Sigmoid colon (tissue), 7 donors: ENCODE measurements at places on chromosomes 3 and 15. TPM values are rescaled to one million over a fixed set of nuclear protein-coding genes. Genes with fewer than 3 reads are reported as not detected.

- DNase-seq, result no peak
Observed at GRCh38 chr3:37592328-37592727, 269.4 kb upstream of the CTDSPL start.

DNA sequence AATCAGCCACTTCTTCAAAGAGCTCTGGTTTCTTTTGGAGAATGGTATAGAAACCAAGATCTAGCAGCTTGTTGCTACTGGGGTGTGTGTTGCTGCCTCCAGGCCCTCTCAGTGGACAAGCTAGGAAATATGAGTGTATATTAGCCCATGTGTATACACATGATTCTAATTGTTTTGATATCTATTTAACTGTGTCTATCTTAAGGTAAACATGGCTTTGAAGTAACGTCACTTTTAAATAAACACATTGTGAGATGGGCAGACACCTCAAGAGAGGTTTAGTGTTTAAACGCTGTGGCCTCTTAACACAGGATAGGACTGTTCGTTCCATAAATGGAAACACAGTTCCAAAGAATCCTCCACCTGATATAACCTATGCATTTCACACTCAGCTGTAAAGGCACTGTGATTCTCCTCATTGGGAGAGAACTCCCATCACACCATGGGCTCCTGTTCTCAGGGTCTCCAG, 87.0 kb downstream of the GMPS start:
- no peak for DNase-seq

GRCh38 chr3:129606636-129607390, at the start of gene PLXND1:
TSS of gene PLXND1 (minus strand) at chr3:129606676. CDS start at chr3:129606639, 37 bp downstream.
- DNase-seq, result peak; percentile 88

GRCh38 chr3:186182850-186183249, 74.0 kb upstream of the ETV5 start:
- DNase-seq, result no peak

DNA sequence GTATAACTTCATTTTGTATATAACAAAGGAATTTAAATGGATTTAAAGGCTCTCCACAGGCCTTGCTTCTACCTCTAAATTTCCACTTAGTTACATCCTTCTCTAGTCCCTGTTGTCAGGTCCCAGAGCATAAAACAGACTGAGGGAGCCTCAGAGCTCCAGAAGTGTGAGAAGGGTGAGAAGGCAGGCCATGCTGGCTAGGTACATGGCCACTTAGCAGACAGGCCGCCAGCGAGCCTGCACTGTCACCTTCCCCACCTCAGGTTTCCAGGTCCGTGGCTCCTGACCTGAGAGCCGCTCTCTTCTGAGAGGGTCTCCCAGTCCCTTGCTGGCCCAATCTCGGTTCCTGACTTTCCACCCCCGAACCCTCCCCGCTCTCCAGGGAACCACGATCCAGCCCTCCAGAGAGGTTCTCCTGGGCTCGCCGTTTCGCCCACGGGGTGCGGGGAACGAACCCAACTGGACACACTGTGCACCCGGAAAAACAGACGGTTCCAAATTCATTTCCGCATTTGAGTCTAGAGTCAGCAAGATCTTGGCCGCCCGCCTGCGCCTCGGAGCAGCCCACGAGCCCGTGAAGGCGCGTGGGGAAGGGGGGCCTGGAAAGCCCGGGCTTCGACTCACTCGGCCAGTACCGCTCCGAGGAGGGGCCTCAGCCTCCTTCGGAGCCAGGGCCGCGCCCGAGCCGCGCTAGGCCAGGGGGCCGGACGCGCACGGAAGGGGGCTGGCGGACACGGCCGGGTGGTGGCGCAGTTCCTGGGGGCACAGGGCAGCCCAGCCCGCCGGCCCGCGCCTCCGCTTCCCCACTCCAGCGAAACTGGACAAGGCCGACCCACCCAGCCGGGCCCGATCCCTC, 16.7 kb upstream of the SOX2 start:
- peak; percentile 78 for DNase-seq

GRCh38 chr15:32029862-32030781, at the start of gene CHRNA7:
TSS of gene CHRNA7 (plus strand) at chr15:32030515. CDS start at chr15:32030595, 80 bp downstream.
- DNase-seq, result peak; percentile 71

DNA sequence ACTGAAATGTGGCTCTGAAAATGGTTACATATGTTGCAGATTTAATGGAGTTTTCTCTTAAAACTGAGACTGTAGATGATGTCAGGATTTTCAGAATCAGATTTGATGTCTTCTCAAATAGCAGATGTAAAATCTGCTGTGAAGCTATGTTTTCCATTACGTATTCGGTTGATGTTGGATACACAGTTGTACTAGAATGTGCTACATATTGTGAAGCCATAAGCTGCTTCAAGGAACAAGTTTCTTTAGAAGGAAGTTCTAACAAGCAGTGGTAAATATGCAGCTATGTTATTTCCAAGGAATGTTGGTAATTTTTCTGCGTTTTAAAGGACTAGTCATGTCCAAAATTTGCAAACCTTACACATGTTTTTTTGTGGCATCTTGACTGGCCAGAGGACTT, 197.7 kb downstream of the RBMS3 start:
- no peak for DNase-seq

GRCh38 chr15:68385671-68386586, 46.0 kb downstream of the ITGA11 start:
- peak; percentile 39 for DNase-seq

- no peak for DNase-seq
Observed at GRCh38 chr3:192284443-192285072, 442.8 kb downstream of the FGF12 start.

DNA sequence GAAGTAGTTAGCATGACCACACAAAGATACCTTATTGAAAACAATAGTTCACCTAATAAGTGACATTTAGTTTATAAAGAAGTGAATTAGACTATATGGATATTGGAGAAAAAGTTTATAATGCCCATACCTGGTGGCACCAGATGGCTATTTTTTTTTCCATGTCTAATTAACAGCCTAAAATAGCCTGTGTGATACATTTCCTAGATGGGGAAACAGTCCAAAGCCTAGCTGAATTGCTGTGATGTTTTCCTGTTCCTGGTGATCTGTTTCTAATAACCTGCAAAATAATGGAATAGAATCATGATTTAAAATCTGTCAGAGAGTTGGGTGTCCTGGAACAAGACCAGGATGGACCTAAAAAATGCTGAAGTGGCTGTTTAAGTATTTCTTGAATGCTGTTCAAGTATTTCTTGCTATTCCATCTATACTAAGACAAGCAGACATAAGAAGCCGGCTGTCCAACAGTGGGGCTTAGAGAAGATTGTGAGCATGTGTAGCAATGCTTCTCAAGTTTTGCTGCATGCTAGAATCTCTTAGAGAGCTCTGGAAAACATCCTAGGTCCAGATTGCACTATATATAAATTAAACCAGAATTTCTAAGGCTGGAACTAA, 31.3 kb downstream of the LRRC3B start:
- DNase-seq, result no peak

NTRK3 gene
- polyA plus RNA-seq, result not detected

ANKRD63 gene
- not detected for polyA plus RNA-seq

AGTR1 gene
- 1.2 TPM for polyA plus RNA-seq

BCHE gene
- 2.4 TPM for polyA plus RNA-seq

FAM3D gene
- 215 TPM for polyA plus RNA-seq

SLC24A5 gene
- not detected for polyA plus RNA-seq
